Left forelimb (tissue), 1 donor: ENCODE measurements at places on chromosomes 7 and 10.

DNA sequence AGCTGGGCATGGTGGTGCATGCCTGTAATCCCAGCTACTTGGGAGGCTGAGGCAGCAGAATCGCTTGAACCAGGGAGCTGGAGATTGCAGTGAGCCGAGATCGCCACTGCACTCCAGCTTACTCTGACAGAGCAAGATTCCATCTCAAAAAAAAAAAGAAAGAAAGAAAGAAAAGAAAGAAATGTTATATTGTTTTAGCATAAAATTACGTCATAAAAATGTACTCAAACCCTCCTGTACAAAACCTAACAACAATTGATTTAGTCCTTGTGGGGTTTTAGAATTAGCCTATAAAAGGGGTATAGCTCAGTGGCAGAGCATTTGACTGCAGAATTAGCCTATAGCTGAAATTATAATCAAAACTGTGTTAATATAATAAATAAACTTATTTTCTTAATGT is 27.9 kb downstream of the PIK3AP1 start:
- DNase-seq = no peak

GRCh38 chr10:124715439-124715838 is 28.7 kb downstream of the FAM53B start:
- no peak for DNase-seq

DNA sequence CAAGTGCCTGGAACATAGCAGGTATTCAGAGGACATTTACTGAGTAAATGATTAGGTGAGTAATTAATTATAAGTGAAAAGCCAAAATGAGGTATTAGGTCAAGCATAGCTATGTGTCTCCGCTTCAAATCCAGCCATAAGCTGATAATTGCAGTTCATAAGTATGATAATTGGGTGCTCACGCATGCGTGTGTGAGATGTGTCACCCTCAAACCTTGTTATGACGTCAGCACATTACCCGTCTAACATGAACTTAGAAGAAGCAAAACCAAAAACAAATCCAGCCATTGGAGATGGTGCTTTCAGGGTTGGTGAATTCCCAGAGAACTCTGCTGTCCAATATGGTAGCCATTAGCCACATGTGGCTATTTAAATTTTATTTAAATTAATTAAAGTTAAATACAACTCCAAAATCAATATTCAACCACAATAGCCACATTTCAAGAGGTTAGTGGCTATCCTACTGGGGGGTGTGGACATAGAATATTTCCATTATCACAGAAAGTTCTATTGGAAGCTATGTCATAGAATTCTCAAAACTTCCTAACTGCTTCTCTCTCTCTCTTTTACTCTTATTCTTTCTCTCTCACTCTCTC is at the start of gene CPA5:
Gene CPA5 (plus strand): TSS at position 546 of the 596 bp plus-strand sequence. CDS start 1,670 bp downstream, outside the sequence.
- DNase-seq = no peak

GRCh38 chr10:33325929-33326328 is 8.5 kb downstream of the NRP1 start:
- no peak for DNase-seq

GRCh38 chr10:89516149-89516832 is 19.1 kb downstream of the SLC16A12 start:
- DNase-seq = no peak

GRCh38 chr10:132583456-132583855 is 45.9 kb downstream of the INPP5A start:
- no peak for DNase-seq

DNA sequence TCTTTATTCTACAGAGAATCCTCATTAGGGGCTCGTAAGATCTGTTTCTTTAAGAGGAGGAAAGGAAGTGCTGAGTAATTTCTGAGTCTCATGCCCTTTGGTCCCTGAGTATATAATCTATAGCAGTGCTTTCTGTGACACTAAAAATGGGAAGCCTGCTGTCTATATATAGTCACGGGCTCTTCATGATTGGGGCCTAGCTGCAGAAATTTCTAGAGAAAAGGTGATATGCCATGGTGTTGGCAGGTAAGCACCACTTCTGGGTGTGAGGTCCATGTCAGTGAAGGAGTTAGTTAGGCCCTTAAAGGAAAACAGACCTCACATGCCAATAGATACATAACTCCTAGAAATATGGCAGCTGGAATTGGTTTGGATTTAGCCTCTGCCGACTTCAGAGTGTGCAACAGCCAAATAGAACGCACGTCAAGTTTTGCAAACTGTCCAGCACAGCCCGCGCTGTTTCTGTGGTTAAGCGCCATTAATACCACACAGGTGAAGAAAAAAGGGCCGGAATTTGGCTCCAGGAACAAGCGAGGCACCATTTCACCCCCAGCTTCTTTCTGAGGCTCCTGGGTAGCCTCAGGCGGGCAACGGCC is 123.2 kb downstream of the TACC2 start:
- no peak for DNase-seq

- no peak for DNase-seq
Observed at GRCh38 chr7:2567679-2568278, 9.0 kb downstream of the IQCE start.

GRCh38 chr7:156073366-156074052 is 261.2 kb upstream of the SHH start:
- no peak for DNase-seq

- no peak for DNase-seq
Observed at GRCh38 chr10:131722121-131722520, 178.7 kb upstream of the PPP2R2D start.

DNA sequence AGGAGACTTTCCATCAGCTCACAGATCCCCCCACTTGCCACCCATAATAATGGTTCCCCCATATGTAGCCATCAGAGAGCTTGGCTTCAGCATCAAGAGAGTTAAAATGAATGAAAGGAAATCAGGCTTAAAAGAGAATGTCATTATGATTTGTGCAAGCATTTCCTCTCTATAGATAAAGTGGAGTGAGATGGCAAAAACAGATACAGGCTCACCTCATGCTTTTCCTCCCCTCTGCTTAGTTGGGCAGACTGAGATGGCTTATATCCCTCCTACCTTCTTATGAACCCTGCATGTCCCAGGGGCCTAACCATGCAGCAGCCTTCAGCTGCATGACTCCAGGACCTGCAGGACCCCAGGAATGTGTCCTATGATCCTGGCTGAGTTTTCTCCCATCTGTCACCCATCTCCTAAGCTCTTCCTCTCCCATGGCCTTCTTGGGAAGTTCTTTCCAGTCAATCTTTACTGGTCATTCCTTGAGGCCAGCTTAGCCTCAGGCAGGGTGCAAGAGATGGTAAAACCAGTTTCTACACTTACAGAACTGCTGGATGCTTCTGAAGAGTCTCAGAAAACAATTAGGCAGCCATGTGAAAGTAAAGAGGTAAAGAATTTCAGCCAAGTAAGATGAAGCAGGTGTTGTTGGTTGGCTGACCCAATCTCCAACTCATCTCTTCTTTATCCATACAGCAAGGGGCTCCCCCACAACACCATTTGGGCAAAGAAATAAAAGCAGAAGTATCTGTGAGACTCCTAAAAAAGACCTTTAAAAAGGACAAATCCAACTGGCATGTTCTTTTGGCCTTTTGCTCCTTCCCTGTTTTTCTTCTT is 159.7 kb downstream of the RTKN2 start:
- DNase-seq = no peak

DNA sequence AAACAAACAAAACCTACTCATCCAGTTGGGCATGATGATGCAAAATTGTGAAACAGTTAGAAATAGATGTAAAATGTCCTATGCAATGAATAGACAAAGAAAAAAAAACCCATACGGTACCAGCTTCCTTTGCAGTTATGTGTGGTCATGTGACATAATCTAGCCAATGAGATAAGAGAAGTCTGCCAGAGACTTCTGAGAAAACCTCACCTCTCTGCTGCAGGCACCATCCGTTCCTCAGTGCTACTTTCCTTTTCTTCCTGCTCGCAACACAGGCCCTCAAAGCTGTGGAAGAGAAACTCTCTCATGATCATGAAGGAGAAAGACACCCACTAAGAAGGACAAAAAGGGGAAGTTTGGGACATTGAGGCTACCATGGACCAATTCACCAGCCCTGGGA is 76.8 kb upstream of the CARD11 start:
- no peak for DNase-seq

GRCh38 chr7:106367018-106367420 is 82.2 kb upstream of the NAMPT start:
- no peak for DNase-seq

GRCh38 chr7:87106974-87107612 is 45.2 kb upstream of the DMTF1 start:
- DNase-seq = no peak

DNA sequence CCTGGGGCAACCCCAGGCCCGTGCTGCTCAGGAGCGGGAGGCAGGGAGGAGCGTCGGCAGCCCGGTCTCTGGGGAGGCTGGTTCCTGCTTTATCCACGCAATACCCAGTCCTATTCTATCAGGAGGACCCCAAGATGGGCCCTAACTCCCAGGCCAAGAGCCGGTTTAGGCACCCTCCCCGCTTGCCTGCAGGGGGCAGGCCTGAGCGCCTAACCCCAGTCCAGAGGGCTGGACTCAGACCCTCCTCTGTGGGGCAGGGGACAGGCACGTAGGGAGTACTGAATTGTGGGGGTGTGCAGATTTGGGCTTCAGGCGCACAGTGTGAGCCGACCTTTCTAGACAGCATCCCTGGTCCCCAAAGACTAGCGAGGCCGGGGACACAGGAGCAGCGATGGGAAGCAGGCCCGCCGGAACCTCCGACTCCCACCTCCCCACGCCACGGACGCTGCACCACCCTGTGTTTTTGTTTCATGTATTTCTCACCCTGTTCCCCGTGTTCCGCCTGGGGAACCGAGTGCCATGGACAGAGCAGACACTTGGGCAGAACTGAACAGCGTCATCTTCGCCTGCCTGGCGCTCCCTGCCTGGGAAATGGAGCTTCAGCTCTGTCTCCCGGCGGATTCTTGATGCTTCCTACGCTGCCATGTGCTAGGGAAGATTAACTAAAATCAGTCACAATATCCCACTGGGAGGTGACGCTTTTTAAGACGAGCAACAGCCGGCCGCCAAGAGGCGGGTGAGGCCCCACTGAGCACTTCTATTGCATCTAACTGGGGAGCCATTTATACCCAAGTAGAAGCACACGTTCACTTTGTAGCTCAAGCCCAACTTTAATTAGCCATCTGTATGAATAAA is 5.3 kb downstream of the NUDT1 start:
- DNase-seq = no peak

DNA sequence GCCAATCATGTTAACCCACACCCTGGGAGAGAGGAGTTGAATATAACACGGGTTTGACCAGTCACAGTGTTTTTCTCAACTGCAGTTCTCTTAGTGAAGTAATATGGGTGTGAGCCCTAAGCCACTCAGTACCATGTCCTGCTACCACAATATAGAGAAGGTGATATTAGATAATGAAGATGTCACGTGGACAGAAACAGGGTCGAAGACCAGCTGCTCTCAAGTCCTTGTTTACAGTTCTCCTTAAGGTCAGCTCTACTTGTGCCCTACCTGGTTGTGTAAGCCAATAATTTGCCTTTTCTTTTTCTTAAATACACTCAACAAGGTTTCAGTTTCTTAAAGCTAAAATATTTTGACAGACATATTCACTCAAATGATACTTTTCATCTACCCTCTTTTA is 128.3 kb upstream of the POT1 start:
- DNase-seq = no peak

DNA sequence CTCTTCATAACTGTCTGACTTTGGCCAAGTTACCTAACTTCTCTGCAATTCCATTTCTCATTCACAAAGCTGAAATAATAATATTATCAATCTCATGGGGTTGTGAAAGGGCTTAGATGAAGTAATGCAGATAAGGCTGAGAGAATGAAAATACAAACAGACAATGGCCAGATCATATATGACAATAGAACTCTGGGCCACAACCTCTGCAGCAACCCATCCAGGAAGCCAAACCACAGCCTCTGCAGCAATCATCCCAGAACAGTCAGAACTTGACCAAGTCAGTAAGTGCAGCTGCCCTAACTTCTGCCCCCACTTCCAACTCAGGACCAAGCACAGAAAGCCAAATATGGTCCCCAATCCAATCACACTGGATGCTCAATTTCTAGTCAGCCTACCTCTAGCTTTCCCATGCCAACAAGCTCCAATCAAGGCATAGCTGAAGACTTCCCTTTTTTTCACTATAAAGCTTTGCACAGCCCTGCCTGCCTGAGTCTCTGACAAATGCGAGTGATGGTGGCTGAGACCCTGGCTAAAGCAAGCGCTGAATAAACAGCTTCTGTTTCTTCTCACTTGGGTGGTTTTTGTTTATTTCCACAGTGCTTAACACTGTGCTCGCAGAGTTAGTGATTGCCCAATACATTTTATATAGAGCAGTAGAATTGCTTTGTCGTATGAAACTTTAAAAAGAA is 34.8 kb upstream of the TNPO3 start:
- DNase-seq = no peak

DNA sequence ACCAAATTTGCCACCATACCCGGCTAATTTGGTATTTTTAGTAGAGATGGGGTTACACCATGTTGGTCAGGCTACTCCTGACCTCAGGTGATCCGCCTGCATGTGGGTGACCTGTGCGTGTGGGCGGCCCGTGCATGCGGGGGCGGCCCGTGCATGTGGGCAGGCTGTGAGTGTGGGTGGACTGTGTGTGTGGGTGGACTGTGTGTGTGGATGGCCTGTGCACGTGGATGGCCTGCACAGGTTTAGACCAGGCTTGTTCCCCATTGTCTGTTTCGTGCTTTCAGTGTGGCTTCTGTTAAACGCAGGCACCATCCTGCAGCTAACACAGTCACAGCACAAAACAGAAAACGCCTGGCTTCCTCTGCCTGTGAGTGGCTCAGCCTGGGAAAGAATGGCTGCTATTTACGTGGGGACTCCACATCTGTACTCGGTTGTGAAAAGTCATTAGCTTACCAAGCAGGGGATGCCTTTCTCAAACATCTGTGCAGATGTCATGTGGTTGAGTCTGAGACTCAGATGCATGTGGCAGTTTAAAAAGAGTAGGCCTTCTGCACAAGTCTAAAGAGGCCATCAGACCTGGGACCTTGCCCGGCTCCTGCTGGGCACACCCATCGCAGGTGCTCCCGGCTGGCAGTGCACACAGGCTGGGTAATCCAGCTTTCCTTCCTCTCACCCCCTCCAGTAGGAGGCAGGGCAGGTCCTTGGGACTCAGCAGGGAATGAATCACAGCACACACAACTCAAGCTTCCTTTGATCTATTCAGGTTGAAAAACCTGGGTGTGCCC is 91.6 kb downstream of the COBL start:
- no peak for DNase-seq

- no peak for DNase-seq
Observed at GRCh38 chr7:55099066-55099820, 80.4 kb downstream of the EGFR start.

- DNase-seq = no peak
Observed at GRCh38 chr10:76444034-76444800, 1012.8 kb downstream of the LRMDA start.

GRCh38 chr10:31401287-31401686 is 82.3 kb downstream of the ZEB1 start:
- no peak for DNase-seq

DNA sequence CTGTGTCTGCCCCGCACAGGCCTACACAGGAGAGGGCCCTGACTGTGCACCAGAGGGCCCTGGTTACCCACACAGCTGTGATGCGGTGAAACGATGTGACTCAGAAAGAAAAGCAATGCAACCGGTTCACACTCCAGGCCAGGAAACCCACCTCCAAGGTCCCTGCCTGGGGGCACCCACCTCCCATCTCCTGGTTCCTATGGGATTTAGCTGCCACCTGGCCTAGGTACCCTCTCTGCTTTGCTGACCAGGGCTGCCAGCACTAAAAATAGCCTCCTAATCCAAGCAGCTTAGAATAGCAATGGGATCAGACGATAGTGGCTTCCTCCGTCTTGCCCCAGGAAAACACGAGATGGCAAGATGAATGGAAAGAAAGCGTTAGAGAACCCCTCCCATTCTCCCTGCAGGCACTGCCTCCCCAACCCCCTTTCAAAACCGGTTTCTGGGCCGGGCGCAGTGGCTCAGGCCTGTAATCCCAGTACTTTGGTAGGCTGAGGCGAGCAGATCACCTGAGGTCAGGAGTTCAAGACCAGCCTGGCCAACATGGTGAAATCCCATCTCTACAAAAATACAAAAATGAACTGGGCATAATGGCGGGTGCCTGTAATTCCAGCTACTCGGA is 12.4 kb downstream of the RBP3 start:
- DNase-seq = peak; percentile 36
